Frontal cortex (tissue), 4 donors: ENCODE measurements at places on chromosomes 2 and 18.

DNA sequence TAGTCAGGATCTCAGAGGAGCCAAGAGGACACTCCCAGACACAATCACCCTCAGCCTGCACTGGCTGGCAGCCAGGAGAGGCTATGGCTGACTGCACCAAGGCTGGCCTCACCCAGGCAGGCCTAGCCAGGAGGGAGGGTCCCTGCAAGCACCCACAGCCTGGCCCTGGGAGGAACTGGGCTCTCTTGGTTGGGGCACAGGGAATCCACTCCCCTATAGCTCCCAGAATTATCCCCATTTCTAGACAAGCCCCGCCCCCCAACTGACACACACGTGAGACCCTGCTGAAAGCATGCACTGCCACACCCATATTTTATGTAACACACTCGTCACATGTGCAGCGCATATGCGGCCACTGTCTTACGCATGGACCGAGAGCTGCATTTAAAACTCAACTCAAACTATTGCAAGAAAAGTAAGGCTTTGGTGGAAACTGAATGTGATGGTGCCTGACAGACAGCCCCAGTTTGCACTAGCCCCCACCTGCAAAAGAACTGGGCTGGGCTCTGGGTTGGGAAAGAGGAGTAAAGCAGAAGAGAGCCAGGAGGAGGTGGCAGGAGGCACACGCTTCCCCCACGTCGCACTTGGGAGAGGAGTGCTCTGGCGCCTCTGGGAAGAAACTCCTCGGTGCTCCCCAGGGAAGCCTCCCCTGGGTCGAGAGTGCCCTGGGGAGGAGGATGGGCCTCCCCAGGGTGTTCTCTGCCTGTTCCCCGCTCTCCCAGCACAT, 28.9 kb upstream of the ARHGEF4 start:
- DNase-seq, result no peak

DNA sequence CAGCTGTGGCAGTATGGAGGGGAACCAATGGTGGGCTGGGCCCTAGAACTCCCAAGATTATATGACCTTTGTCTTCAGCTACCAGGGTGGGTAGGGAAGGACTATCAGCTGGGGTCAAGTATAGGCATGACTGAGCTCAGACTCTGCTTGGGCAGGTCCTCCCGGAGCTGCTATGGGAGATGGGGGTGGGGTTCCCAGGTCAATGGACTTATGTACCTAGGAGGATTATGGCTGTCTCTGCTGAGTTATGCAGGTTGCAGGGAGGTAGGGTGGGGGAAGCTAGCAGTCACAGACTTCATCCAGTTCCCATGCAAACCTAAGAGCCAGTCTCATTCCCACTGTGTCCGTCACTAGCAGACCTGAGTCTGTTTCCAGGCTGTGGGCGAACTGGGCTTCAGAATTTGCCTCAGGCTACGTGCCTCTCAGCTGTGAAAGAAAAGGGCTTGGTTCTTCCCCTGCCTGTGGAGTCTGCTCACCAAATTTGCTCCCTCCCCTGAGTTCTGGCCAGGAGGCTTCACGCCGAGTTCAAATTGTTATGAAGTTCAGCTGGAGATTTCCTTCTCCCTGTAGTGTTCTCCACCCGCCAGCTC, 985.8 kb upstream of the NRXN1 start:
- no peak for DNase-seq

GRCh38 chr2:105546628-105546974, 147.8 kb upstream of the FHL2 start:
- no peak for DNase-seq

GRCh38 chr2:1641523-1641922, 102.8 kb downstream of the PXDN start:
- no peak for DNase-seq

GRCh38 chr18:32372381-32373061, 98.2 kb downstream of the GAREM1 start:
- no peak for DNase-seq

DNA sequence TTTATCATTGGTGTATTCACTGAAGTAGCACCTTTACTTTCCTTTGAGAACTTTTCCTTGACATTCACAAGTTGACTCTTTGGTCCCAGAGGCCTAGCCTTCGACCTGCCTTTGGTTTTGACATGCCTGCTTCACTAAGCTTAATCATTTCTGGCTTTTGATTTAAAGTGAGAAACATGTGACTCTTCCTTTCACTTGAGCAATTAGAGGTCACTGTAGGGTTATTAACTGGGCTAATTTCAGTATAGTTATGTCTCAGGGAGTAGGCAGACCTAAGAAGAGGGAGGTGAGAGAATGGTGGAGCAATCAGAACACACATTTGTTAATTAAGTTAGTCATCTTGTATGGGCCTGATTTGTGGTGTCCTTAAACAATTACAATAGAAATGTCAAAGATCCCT, 1040.7 kb upstream of the SLC39A10 start:
- no peak for DNase-seq

- no peak for DNase-seq
Observed at GRCh38 chr2:204255526-204255925, 289.7 kb upstream of the PARD3B start.
